ENCODE measurements at places on chromosomes 3 and 15.

DNA sequence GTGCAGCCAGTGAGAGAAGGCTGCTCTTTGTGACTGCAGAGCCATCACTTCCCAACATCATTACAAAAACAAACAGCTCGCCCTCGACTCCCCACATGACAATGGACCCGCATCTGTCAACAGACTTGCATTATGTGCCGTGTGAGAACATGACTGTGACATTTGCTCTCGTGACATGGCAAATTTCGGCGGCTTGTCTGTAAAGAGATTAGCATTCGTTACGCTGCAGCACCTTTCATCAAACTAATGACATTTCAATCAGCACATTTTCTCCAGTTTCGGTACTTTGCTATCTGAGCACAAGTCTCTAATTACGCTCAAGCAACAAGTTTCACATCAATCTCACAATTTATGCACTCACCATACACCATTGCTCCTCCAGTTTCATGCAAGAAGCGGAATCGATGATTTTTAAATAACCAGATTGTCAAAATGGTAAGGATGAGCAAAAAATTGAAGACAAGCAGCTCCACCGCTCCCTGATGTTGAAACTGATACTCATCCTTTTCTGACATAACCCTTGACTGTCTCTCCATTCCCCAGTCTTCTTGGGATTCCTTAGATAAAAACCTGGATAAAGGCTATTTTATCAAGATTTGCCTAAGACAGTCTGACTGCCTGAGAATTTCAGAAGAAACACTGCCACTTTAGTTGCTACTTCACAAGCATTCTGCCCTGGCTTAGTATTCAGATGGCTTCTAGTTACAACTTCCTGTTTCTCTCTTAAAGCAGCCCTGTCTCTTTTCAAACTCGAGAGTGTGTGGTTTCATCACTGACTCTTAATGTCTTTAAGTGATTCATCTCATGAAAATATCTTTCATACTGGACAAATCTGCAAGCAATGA lies at the start of gene SLC9A9:
Gene SLC9A9 (minus strand): TSS at position 682 of the 845 bp plus-strand sequence. CDS start 146 bp downstream, at position 536.
- DNase-seq: peak; percentile 39

DNA sequence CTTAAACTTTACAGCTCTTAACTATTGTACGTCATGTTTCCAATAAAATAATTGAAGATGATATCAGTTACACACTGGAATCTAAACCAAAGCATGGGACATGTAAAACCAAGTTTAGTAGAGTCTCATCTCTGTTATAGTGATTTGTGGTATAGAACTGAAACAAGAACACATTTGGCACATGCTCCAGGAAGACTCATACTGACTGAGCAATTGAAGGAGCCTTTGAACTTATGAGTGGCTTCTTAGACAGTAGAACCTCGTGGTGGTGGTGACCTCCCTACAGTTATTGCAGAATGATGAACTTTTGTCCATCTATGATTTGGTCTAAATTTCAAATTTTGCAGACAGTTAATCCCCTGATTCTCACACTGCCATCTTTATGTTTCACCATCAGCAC lies 729.7 kb downstream of the ROBO1 start:
- no peak for DNase-seq

- DNase-seq: no peak
These were observed 75.6 kb downstream of the BFSP2 start for GRCh38 chr3:133475245-133476010.

- DNase-seq: peak; percentile 27
These were observed 212.6 kb upstream of the PLSCR5 start for GRCh38 chr3:146817704-146818103.

DNA sequence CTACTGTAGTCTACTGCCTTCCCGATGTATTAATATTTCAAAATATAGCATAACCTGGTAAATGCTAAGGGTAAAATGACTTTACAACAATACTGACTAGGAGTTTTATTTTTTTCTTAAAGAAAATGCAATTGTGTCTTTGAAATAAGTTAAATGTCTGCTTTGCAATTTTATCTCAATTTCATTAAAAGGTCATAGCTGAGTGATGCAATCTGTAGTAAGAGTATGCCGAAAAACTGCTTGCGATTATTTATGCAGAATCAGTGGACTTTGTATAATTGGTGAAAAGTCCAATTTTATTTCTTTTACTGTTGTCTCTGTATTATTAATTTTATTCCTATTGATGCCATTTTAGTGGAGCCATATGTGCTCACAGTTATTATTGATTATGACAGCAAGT lies 1143.6 kb upstream of the EPHA6 start:
- no peak for DNase-seq

GRCh38 chr15:39645976-39646257 lies 65.0 kb downstream of the THBS1 start:
- no peak for DNase-seq

DNA sequence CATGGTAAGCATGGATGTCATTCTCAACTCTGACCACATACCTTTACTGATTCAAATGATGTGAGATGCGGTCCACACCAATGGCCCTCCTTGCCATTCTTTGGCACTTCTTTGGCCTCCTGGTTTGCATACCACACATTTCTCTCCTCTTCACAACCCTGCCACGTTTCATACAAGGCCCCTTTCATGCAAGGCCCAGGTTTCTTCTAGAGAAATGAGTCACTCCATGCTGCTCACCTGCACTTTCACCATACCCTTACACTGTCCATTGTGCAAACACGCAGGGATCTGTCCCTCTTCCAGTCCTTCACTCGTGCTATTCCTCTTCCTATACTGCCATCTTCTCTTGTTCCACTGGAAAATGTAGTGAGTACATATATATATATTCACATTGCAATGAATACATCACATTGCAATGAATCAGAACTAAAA lies 24.4 kb upstream of the SLC24A5 start:
- no peak for DNase-seq

- no peak for DNase-seq
These were observed 36.9 kb downstream of the PCOLCE2 start for GRCh38 chr3:142852009-142852408.

GRCh38 chr3:34107669-34108068 lies 309.2 kb downstream of the PDCD6IP start:
- DNase-seq: no peak

GRCh38 chr15:61753018-61753710 lies 307.1 kb downstream of the VPS13C start:
- DNase-seq: no peak

GRCh38 chr15:24682002-24682401 lies 6.4 kb downstream of the NPAP1 start:
- no peak for DNase-seq

DNA sequence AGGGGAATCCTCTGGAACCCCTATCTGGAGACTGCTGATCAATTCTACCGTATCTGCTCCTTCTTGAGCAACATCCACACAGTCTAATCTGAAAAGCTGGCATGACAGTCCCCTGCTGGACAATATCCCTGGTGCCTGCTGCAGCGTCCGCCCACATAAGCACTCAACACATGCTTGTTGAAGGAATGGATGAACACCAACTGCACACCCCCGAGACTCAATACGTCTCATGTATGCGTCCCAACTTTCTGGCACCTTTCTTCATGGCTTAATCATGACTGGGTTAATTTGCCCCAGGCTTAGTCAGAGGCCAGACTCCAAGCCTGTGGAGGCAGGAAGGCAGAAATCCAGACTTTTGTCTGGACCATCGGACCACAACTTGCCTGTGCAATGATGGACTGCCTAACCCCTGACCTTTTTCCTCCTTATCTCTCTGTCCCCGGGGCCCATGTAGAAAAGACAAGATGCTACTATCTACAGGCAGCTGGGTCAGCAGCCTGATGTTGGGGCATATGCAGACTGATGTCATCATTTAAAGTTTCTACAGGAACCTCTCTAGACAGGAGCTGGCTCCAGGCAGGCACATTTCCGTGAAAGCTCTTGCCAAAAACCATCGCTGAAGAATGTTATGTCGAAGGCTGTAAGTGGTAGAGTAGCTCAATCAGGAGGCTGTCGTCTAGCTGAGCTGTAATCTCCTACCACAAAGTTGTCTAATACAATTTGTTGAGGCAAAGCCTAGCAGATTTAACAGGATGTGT lies 114.1 kb upstream of the TPM1 start:
- DNase-seq: no peak

GRCh38 chr3:179599531-179599930 lies 4.9 kb downstream of the MRPL47 start:
- DNase-seq: no peak

DNA sequence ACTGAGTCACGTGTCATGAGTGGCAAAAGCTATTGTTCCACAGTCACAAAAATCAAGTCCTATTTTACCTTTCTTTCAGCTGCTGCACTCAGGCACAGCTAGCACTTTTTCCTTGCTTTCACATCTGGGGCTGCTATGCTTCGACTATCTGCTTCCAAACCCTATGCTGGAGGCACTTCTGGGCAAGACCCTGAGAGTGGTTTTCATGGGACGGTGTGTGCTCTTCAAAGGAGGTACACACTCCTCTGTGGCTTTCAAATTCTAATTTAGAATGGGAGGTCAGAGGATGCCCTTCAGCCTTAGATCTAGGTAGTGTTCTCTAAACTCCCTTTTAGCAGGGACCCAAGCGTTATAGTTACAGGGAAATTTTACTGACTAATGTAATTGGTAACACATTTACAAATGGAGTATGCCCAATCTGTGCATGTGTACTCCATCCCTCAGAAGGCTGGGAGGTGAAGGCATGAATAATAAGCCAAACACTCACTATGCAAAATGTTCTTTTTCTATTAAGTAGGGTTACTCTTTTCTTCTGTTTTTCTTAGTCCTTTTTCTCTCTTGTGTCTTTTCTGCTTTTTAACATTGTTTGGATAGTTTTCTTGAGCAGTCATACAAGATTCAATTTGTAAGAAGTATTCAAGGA lies 188.3 kb downstream of the LSAMP start:
- no peak for DNase-seq

GRCh38 chr15:32998979-32999672 lies 195.4 kb downstream of the FMN1 start:
- no peak for DNase-seq

DNA sequence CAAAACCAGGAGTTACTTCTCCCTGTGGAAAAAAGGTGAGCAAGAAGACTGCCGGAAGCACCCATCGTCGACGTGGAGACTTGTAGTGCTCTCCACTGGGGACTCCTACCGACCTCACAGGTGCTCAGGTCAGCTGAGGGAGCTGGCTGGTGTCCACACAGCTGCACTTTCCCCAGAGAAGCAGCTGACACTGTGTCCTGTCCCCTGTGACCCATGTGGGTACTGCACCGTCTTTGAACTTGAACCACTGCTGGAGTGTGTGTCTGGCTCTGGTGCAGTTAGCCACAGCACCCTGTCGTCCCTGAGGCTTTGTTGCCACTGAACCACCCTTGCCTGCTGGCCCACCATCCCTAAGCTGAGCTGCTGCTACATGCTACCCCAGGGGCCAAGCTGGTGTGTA lies 270.8 kb downstream of the CACNA2D3 start:
- no peak for DNase-seq

DNA sequence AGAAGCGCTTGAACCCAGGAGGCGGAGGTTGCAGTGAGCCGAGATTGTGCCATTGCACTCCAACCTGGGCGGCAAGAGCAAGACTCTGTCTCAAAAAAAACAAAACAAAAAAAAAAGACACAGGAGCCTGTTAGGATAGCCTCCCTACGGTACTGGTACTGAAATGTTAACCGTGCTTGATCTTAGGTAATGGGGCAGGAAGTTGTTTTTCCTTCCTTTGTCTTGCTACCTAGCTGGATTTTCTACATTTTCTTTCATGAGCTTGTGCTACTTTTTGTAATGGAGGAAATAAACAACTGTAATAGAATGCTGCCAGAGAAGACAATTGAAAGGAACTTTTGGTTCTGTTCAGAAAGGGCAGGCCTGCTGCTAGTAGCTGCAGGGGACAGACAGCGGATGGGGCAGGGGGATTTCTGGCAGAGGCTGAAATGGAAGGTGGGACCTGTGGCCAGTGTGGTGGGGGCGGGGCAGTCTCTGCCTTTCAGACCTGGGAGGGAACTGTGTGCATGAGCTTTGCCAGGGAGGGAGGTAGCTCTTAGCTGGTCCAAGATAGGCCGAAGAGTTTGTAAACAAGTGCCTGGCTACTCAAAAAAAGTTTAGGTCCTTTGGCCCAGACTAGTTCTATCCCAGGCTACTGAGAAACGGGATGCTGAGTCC lies 49.0 kb upstream of the SEMA4B start:
- no peak for DNase-seq

DNA sequence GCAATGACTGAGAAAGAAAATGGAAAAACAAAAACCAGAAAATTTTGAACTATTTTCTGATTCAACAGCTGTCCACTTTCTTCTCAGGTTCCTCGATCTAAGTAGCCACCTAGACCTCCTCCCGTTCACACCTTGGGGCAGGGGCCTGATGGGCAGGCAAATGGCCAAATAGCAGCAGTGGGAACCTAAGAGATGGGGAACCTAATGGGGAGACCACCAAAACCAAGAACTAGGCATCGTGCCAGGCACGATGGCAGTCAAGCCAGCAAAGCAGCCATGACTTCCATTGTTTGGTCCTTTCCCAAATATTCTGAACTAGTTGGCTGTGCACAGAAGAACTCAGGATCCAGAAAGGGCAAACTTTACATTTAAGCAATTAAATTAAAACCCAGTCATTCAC lies 57.1 kb downstream of the CAPN7 start:
- DNase-seq: no peak

- no peak for DNase-seq
These were observed 11.9 kb upstream of the TF start for GRCh38 chr3:133734305-133734704.

DNA sequence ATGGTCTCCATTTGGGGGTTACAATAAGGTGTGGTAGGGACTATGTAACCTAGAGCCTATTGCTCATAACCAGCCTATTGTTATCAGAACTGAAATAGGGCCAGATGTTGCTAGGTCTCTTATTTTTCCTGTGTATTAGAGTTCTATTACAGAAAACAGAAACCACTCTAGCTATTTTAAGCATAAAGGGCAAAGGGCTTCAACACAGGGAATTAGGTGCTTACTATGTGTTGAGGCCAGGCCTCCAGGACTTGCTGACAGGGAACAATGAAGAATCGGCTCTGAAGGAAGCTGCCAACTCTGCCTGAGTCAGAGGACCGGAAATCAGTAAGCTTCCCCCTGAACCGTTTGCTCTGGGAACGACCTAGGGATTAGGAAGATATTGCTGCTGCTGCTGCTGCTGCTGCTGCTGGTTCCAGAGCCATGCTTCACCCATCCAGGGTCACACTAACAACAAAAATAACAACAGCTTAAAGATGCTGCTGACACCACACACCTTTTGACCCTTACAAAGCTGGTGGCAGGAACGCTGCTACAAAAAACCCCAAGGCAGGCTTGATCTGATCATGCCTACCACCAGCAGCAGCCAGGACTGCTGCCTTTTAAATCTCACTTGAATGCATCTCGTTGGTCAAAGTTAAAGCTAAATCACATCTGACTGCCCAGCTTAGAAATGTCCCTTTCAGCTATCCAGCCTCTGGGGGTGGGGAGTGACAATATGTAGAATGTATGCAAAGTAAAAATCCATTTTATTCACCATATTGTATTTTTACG lies 276.9 kb upstream of the IL12A start:
- DNase-seq: no peak

GRCh38 chr15:76756381-76756780 lies 148.8 kb downstream of the SCAPER start:
- no peak for DNase-seq
